Dermis blood vessel endothelial cell (primary cell): ENCODE measurements at places on chromosomes 5 and 9. TPM values are rescaled to one million over a fixed set of nuclear protein-coding genes. Genes with fewer than 3 reads are reported as not detected.

GRCh38 chr5:65992630-65993029, 66.3 kb downstream of the ERBIN start:
- DNase-seq, result no peak

- no peak for DNase-seq
These were observed 56.0 kb upstream of the AGXT2 start for GRCh38 chr5:35103637-35104299.

DNA sequence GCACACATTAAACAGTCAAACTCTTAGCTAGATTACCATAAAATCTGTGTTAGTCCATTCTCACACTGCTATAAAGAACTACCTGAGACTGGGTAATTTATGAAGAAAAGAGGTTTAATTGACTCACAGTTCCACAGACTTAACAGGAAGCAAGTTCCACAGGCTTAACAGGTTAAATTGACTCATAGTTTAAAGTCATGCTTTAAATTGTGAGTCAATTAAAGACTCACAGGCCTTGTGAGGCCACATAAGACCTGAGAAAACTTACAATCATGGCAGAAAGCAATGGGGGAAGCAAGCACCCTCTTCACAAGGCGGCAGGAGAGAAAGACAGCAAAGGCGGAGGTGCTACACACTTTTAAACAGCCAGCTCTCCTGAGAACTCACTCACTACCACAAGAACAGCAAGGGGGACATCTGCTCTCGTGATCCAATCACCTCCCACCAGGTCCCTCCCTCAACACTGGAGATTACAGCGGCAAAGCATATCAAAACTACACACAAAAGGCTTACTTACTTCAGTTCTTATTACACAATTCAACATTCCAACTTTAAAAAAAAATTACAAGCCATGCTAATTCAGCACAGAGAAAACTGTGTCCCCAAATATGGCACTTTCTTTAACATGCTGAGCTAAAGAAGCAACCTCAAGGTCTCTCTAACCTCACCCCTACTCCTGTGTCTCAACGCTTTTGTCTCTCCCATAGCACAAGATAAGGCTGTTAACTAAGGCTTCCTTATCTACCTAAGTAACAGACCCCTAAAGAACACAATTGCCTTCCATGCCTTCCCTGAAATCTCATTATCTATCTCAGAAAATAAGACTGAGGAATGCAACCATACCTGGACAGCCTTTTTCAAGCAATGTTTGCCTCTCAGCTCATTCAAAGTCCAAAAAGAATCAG, 805.1 kb downstream of the NR2F1-AS1 start:
- no peak for DNase-seq

DNA sequence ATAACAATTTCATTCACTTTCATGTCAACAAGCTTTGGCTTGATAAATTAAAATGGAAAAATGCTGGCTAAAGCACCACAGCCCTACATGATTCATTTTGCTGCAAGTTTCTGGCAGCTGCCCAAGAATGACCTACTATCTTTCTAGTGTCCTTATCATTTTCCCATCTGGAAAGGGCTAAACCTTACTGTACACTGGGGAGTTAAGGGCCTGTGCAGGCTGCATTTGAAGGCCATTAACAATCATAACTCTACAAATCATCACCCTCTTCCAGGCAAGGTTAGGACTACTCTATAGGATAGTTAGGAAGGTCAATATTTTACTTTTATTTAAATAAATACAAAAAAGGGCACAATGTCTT, 579.7 kb upstream of the ZNF608 start:
- peak; percentile 91 for DNase-seq

DNA sequence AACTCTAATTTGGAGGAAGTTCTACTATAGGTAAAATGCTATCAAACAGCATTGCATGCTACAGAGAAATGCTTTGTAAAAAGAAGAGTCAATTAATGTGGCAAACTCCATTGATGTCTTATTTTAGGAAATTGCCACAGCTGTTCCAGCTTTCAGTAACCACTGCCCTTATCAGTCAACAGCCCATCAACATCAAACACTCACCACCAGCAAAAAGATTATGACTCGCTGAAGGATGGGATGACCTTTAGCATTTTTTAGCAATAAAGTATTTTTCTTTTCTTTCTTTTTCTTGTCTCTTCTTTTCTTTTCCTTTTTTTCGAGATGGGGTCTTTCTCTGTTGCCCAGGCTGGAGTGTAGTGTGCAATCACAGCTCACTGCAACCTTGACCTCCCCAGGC, 26.0 kb downstream of the CRHBP start:
- no peak for DNase-seq

DNA sequence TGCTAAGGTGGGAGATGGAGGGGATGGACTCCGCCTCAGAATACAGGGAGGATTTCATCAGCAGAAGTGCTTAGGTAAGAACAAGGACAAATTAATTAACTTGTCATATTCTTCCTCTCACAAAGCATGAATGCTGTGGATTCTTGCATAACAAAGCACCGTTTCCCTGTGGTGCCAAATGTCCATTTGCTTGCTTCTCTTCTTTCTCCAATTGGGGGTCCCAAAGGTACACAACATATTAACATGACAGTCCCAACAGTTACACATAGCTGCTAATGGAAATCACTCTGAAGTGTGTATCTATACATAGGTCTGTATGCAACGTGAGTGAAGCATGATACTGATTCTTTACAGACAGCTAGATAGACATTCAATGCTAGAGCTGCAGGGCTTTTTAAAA, 146.7 kb upstream of the EFNA5 start:
- no peak for DNase-seq

GRCh38 chr5:757931-758697, 26.4 kb downstream of the ZDHHC11B start:
- DNase-seq, result no peak

DNA sequence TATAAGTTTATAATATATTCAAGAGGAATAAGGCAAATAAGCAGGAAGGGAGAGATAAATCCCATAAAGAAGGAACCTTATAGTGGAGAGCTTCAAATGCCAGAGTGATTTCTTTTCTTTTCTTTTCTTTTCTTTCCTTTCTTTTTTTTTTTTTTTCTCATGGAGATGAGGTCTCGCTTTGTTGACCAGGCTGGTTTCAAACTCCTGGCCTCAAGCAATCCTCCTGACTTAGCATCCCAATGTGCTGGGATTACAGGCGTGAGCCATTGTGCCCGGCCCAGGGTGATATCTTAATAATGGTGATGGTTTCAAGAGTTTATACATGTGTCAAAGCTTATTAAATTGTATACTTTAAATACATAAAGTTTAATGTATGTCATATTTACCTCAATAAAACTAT, 19.6 kb upstream of the FOCAD start:
- no peak for DNase-seq

DNA sequence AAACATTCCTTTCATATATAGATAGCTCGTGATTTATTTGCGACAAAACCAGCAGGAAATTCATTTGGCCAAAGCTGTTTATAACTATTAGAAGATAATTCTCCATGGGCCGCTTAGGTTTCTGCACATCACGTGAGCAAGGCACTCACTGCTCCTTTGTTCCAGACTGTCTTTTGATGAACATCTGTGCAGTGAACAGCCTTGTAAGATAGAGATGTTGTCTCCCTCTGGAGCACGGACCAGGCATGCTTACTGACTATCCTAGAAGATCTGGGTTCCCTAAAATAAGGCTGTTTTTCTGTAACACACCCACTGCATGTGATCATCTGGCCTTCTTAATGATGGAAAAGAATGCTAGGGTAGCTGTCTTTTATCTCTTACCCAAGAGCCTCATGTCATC, 30.9 kb downstream of the YIPF5 start:
- no peak for DNase-seq

GRCh38 chr9:121860213-121860612, 208.8 kb downstream of the DAB2IP start:
- DNase-seq, result no peak

- DNase-seq, result no peak
These were observed 12.1 kb downstream of the PTGES2 start for GRCh38 chr9:128115187-128116103.

- DNase-seq, result peak; percentile 85
These were observed 3.7 kb downstream of the ECSCR start for GRCh38 chr5:139458580-139459407.

- no peak for DNase-seq
These were observed 10.2 kb downstream of the CEP72 start for GRCh38 chr5:622359-622758.

DNA sequence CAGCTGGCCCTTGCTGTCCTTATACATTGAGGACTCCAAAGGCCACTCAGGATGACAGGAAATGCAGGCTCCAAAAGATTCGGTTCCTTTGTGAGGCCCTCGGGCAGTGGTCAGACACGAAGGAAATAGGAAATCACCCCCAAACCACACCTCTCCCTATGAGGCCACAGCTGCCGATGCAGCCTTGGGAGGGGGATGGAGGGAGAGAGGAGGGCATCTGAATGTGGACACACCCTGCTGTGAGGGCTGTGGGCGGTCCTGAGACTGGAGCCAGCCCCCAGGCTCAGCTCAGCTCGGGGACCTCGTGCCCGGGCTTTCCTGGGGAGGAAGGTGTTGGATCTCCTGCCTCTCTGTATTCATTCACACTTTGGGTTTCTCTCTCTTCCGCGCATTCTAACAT, 2.7 kb upstream of the CLPTM1L start:
- DNase-seq, result no peak

The EIF4E1B gene
- total RNA-seq, result not detected in 2 replicates

The FAM53C gene
- total RNA-seq, result 28.6 and 34.3 TPM in 2 replicates

The ACTL7B gene
- total RNA-seq, result not detected in 2 replicates

The HEMGN gene
- not detected in 2 replicates for total RNA-seq

The PHF24 gene
- not detected in 2 replicates for total RNA-seq

The PLPP7 gene
- 4.7 and 6.0 TPM in 2 replicates for total RNA-seq

The CERT1 gene
- 34.5 and 81.9 TPM in 2 replicates for total RNA-seq

The TMEM174 gene
- total RNA-seq, result not detected in 2 replicates

The SEMA5A gene
- total RNA-seq, result 0.14 and 0.17 TPM in 2 replicates

The KIF24 gene
- total RNA-seq, result 1.0 and 5.6 TPM in 2 replicates

The CAMK4 gene
- total RNA-seq, result under 0.01 and 0.28 TPM in 2 replicates

The SHOC1 gene
- total RNA-seq, result not detected in 2 replicates

The RASA1 gene
- 44.1 and 75.4 TPM in 2 replicates for total RNA-seq
